T-helper 17 cell (primary cell): ENCODE measurements at places on chromosomes 2 and 18.

DNA sequence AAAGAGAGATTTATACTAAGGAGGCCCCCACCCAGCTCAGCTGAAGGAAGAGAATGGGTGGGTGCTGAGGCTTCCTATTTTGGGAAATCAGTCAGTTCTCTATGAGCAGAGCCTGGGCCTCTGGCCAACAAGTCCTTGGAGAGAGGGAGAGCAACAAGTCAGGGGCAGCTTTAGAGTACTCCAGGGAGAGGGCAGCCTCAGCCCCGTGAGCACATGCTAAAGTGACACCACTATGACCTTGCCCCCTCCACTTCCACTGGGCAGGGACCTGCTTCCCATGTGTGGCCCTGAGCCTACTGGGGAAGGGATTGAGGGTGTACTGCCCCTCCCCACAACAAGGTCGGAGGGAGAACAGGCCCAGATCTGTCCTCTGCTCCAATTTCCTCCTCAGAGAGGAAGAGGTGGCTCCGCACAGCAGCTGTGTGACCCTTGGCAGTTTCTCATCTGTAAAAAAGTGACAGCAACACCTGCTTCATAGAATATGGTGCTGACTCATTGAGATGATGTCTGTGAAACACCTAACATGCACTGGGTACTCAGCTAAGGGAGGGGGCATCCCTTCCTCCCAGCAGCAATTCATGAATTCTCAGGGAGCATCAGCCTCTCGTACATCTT, 72.9 kb downstream of the CLHC1 start:
- no peak for DNase-seq

- DNase-seq = no peak
Measured at GRCh38 chr2:147865560-147865959, 20.7 kb downstream of the ACVR2A start.

GRCh38 chr2:205772983-205773382, 90.7 kb downstream of the NRP2 start:
- DNase-seq = no peak

- DNase-seq = no peak
Measured at GRCh38 chr2:82913566-82913965, 1545.5 kb downstream of the SUCLG1 start.

GRCh38 chr2:134129900-134130537, 123.9 kb upstream of the MGAT5 start:
- no peak for DNase-seq

DNA sequence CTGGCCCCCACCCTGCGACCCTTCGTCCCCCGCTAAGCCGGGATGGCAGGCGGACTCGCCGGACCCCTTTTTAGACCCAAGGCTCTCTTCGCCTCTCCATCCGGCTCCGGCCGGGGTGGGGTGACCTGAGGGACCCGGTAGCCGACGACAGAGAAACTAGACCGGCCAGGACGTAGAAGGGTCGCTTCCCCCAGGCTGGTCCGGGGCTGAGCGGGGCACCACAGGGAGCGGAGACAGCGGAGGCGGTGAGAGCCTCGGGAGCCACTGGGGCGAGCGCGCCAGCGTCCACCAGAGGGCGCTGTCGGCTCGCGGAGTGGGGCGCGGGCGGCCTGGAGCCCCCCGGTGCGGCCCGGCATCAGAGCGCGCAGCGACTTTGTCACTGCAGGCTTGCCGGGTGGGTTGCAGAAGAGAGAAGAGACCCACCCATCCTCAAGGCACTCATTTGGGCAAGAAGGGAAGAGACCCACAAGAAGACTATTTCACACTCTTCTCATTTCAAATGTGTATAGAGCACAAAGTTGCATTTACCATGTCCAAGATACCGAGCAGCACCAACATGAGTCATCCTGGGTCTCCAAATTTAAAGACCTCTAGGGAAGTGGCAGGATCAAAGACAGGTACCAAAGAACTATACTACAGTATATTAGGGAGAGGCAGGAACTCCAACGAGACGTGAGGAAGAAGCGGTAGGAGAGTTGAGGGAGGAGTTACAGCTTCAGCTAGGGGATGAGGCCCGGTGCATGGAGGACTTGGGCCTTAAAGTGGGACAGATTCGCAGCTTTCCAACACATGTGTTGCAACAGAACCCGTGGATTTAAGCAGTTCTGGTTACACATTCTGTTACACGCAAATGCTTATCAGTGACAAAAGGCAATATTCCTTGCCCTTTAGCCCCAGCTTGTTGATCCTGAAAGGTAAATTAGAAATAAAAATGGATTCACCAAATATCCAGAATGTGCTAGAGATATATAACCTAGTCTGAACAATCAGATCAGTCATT, 7.6 kb upstream of the PRKCE start:
- DNase-seq = peak; percentile 79

DNA sequence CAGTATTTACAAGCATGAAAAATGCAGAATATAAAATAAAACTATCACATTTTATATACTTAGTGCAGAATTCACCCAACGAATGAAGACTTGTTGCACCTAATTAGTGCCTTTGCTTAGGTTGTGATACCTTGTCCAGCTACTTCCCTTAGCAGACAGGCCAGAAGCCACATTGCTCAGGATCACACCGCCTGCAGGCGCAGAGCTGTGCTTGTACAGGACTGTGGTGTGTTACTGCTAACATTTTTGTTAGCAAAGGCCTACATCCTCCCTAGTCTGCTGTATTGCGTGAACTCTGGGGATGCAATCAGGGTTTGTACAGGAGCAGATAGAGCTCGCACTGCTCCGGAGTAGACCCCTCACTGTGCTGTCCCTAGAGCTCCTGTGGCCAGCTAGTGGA, 336.9 kb downstream of the CBLN2 start:
- no peak for DNase-seq

- no peak for DNase-seq
Measured at GRCh38 chr2:100039291-100039980, 103.0 kb downstream of the AFF3 start.

GRCh38 chr2:204529795-204530463, 15.3 kb upstream of the PARD3B start:
- DNase-seq = no peak

DNA sequence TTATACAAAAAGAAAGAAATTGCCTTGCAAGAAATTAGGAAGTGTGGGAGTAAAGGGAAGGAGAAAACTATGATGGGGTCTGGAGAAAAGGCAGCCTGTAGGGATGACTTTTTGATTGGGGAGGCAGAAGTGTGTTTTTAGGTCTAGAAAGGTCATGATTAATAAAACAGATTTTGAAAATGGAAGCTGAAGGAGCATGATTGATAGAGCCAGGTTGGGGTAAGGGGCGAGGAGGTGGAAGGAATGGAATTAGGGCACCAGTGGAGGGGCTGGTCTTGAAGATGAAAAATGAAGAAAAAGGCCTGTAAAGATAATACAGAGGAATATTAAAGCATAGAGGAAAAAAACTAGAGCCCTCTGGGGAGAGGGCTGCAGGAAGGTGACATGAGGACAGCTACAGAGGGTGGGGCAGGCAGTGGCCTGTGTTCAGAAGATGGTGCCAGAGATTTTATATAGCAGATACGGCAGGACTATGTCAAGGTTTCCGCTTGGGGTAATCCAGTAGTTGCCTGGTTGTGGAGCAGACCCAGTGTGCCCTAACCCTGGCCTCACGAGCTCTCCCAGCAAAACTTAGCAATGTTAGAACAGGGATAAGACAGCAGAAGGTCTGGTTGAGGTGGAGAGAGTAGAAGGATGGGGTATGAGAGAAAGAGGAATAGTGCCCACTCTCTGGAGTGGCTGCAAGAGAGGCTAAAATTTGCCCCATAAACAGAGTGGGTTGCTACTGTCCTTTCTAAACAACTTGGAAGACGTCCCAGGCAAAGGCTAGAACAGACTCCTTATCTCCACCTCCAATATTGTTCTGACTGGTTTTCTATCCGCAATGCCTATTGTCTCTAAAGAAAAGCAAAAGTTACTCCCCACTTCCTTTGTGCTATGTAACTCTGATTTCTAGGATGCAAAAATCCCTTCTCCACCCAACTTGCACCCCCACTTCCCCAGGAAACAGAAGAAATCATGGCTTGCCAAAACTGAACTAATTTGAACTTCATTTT, 287.3 kb downstream of the AGPS start:
- DNase-seq = no peak

GRCh38 chr2:187188783-187189631, 259.0 kb downstream of the CALCRL start:
- no peak for DNase-seq

DNA sequence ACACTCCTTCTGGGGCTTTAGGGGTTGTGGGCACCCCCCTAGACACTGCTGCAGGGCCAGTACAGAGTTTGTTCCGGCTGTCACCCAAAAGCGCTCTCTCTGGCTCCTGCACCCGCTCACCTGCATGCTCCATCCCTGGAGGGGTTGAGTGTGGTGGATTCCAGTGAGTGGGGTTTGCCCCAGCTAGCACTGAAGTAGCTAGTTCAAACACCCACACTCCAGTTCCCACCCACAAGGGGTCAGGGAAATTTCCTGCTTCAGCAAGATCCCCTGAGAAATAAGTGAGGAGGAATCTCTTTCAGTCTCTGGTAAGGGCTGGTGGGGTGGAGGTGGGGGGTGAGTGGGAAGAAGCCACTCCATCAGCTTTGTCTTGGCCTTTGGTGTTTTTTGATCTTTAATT, 73.6 kb downstream of the TMEM17 start:
- no peak for DNase-seq

DNA sequence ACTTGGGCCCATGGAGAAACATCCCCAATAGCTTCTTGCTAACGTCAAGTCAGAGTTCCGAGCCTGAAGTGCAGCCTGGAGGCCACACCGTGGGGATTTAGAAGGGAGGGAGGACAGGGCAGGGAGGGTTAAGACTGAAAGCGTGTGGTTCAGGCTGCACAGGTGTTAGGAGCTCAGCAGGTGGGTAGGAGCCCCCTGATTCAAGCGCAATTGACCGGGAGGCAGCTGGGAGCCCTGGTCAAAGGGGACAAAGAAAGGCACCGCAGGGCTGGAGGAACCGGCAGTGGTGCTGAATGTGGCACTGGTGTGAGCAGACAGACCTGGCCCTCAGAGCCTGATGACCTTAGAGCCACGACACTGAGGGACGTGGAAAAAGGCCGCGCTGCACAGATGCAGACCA, 149.6 kb downstream of the TMEM18 start:
- DNase-seq = no peak

- DNase-seq = no peak
Measured at GRCh38 chr2:182593394-182593975, 122.6 kb upstream of the DNAJC10 start.

- DNase-seq = no peak
Measured at GRCh38 chr2:15472133-15472532, 89.0 kb downstream of the NBAS start.

- DNase-seq = no peak
Measured at GRCh38 chr2:197124639-197125390, 185.8 kb downstream of the ANKRD44 start.

DNA sequence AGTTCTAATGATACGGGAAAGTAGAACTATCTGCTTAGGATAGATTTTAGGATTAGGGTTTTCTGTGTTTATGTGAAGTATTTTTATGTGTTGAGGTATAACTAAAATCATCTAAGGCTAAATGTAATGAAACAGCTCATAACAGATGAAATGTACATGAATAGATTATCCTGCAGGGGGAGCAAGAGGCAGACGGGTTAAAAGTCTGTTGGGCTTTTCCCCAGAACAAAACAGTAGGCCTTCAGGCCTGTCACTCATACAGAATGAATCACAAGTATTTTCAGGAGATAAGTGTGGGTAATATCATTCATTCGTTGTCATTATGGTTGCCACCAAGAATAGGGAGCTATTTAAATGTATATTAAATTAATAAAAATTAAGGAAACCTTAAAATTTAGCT, 107.9 kb upstream of the IL1R2 start:
- DNase-seq = peak; percentile 9

GRCh38 chr2:46657042-46657504, 177.7 kb downstream of the TMEM247 start:
- DNase-seq = no peak

GRCh38 chr2:212360068-212360460, 178.5 kb downstream of the ERBB4 start:
- DNase-seq = no peak

GRCh38 chr18:59340817-59341216, 18.2 kb downstream of the LMAN1 start:
- no peak for DNase-seq

GRCh38 chr2:47203995-47204394, 48.9 kb upstream of the STPG4 start:
- no peak for DNase-seq
